Activated T-helper 17 cell treated with anti-CD3 and anti-CD28 coated beads, Interleukin-2, amount 50 U/mL, for 72 hours (primary cell): ENCODE measurements at places on chromosomes 2 and 18. TPM values are rescaled to one million over a fixed set of nuclear protein-coding genes. Genes with fewer than 3 reads are reported as not detected.

DNA sequence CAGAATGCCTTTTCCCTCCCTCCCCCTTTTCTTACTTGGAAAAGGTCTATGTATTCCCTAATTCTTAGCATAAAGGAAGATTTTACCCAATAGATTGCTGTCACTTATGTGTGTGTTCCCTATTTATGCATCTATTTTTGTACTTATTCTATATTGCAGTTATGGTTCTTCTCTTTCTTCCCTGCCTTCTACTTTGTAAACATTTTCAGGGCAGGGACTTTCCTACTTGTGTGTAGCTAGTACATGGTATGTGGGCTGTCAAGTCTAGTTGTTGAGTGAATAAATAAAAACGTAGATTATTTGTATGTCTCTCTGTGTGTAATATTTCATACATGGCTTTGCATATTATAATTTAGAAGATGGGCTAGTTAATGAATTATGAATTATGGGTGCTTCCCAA lies 45.3 kb downstream of the PSMD14 start:
- ATAC-seq, result no peak

GRCh38 chr2:241003369-241003768 lies 5.0 kb downstream of the SNED1 start:
- no peak for ATAC-seq

DNA sequence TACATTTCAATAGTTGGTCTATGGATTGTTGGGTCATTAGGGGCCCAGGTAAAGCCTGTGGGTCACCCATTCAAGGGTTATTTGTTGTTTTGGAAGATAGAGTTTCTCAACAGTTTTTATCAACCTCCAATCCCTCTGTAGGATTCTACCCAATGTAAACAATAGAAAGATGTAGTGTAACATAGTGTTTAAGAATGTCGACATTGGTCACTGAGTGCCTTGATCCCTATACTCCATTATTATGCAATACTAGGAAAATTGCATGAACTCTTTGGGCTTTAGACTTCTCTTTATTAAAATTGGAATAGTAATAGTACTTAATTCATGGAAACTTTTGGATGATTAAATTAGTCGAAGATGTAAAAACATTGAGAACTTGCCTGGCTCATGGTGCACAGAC lies 292.1 kb downstream of the GPD2 start:
- ATAC-seq, result no peak

- no peak for ATAC-seq
These were observed 192.9 kb upstream of the POU3F3 start for GRCh38 chr2:104660991-104661390.

- ATAC-seq, result no peak
These were observed 18.9 kb upstream of the BAZ2B start for GRCh38 chr2:159635006-159635789.

DNA sequence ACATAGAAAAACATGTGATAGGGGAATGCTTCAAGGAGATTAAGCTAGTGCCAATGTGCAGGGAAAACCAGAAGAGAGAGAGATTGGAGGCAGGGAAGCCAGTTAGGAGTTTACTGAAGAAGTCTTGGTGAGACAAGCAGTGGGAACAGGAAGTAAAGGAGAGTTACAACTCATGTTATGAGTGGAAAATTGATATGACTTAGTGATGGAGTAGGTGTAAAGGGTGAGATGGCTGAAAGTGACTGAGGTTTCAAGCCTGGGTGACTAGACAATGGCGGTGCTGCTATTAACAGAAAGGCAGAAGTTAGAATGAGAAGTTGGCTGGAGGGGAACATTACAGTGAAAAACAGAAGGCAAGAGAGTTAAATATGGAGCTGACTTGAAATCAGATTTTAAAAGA lies 16.5 kb downstream of the DOK1 start:
- ATAC-seq, result peak; percentile 90

DNA sequence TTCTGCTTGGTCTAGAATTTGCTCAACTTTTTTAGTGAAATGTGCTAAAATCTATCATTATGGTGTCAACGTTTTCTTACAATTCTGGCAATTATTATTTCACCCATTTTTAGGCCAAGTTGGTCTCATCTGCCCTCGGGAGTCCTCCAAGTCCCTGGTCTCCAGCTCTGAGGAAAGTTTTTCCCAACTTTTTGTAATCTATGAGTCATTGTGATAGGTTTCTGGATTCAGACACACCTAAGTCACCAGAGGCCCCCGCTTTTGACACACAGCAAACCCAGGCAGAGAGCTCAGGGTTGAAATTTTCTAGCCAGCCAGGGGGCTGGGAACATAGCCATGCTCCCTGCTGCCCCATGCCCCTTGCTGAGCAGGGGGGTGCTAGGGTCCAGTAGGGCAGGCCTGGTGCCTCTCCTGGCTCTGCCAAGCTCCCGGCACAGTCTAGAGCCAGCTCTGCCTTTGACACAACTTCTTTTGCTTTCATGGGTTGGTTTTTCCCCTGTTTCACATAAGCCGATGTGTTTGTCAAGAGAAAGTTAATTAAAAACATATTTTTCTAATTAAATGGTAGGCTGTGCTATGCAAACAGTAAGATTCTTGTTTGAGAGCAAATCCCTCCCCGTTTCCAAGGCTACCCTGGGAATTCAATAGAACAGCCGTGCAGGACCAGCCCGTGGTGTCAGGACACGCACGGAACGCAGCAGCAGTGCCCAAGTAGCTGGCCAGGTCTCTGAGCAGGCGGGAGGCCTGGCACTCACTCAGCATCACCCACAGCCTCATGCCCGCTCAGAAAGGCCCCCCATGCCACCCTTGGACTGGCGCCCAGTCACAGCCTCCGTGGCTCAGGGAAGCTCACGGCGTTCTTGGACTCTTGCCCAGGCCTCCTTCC lies 25.5 kb upstream of the SNED1 start:
- no peak for ATAC-seq

DNA sequence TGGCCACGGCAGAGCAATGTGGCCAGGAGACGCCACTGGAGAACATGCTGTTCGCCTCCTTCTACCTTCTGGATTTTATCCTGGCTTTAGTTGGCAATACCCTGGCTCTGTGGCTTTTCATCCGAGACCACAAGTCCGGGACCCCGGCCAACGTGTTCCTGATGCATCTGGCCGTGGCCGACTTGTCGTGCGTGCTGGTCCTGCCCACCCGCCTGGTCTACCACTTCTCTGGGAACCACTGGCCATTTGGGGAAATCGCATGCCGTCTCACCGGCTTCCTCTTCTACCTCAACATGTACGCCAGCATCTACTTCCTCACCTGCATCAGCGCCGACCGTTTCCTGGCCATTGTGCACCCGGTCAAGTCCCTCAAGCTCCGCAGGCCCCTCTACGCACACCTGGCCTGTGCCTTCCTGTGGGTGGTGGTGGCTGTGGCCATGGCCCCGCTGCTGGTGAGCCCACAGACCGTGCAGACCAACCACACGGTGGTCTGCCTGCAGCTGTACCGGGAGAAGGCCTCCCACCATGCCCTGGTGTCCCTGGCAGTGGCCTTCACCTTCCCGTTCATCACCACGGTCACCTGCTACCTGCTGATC lies 4.9 kb downstream of the GPR17 start:
- ATAC-seq, result no peak

DNA sequence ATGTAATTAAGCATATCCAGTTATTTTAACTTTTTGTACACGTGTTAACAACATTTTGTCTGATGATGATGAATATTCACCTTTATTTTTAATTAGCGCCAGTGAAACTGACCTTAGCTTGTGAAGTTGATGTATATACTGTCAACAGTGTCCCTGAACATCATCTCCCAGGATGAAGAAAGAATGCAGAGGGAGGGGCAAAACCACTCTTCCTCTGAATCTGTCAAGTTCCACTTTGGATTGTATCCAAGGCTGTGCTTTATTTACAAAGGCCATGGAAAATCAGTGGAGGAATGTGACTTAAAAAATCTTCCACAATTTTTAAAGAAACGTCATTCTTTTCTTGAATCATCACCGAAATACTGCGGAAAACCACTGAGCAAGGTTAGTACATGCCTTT lies 4.5 kb upstream of the RMDN2 start:
- ATAC-seq, result no peak

DNA sequence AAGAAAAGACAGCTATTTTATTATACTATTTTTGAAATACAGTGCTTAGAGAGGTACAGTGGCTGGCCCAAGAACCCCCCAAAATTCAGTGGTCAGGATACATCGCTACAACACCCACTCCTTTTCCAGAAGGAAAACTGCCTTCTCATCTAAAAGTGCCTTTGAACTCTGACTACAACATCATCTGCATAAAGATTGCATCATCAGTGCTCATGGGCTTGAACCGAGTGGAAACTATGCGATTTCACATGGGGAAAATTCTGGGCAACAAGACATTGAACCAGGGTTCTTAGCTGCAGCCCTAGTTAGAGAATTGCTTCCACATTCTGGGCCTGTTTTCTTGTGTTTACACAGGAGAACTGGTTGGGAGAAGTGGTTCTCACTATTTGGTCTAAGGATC lies 294.6 kb upstream of the SLC14A2 start:
- ATAC-seq, result no peak

DNA sequence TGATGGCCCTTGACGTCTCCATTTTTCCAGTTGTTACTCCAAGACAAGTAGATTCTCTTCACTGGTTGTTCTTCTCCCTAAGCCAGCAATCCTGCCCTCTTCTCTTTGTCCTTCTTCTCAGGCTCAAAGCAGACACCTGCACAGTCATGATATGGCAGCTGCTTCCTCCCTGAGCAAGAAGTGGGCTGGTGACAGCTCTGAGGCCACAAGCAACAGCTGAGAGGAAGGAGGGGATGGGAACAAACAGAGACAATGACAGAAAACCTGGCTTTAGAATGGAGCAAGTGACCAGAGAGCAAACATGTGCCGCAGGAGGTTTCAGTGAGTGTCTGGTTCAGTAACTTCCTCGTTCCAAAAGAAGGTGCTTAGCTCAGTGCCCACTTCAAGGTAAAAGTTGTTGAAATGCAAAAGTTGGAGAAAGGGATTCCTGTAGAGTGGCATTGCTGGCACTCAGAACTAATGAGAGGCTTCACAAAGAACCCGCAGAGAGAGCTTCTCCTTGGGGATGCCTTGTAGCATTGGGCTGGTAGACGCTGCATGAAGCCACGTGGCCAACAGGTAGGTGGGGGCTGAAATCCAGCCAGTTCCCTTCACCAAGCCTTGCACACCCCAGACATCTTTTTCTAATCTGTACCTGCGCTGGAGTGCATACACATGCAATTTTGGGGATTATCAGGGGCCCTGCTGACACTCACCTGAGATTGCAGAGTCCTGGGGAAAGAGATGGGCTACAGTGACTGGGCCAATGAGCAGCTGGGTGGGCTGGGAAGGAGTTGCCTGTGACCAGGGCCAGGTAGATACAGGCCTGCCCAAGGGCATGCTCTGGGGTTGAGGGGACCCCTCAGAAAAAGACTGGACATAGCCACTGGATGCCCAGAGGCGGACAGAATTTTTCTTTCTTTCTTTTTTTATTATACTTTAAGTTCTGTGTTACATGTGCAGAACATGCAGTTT lies 153.3 kb upstream of the RAB12 start:
- ATAC-seq, result no peak

DNA sequence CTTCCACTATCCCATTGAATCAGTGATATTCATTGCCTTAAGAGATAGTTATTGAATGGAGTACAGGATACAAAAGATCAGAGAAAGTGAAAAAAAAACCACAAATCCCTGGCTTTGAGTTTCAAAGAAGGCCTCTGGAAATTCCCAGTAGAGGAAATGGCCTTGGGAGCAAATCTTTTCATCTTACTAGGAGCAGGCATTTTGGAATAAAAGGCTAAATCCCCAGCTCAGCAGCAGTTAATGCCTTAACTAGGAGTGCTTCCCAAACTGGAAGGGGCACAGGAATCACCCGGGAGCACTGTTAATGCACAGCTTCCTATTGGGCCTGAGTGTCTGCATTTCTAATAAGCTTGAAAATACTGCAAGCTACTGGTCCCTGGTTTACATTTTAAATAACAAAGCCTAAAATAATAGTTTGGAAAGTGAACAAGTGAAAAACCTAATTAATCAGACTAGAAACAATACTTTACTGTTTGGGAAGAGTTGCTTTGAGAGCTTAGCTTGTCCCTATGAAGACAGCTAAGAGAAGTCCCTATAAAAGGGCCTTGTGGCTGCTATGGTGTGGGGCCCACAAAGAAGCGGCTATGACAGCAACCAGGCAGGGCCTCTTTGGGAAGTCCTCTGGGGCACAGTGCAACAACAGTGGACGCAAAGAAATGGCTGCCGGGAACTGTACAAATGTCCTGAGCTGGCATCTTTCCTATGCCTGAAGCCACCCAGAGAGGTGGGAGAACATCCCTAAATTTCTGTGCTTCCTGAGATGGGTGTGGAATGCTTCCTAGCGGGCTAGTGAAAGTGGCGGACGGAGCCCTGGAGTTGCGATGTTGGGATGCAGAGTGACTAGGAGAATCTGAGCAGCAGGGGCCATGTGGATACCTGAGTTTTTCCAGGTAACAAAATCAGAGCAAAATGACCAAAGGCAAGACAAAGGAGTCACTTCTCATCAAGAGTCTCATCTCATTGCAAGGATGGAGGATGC lies 117.1 kb upstream of the KLHL14 start:
- no peak for ATAC-seq

- ATAC-seq, result no peak
These were observed 82.2 kb upstream of the LTBP1 start for GRCh38 chr2:32864334-32865111.

DNA sequence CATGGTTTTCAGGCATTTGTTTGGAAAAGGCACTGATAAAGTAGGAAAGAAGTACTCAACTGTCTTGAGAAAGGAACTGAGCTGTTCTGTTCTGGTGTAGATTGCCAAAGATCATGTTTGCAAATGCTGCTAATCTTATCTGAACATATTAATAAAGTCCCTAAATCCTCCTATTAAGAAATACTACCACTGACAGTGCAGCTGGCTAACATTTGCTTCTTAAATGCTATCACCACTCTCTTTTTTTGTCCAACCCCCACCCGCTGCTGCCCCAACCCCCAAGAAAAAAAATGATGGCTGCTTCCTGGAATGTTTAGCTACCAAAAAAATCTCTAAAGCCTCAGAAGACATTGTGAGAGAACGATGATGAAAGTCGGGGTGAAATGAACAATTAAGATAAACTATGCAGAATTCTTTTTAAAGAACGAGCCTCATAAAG lies 130.7 kb downstream of the CCBE1 start:
- no peak for ATAC-seq

DNA sequence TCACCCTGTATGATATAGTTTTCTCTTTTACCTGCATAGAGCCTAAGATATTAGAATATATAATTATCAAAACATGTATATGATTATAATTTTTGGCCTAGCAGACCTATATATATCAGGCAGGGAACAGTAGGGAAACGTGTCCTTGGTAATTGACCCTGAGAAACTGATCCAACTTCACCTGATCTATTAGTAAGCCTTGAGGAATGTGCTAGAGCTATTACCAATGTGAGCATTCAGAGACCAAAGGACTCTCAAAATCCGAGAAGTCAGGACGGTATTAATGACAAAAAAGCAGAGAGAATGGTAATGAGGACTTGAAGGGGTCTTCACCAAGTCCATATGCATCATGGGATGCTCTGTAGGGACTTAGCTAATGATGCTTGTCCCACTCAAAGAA lies 571.9 kb downstream of the CPS1 start:
- no peak for ATAC-seq

Gene GPR55
- 19.9 TPM for total RNA-seq

Gene PTGR3
- 27.3 TPM for total RNA-seq

Gene TRAF3IP1
- 3.4 TPM for total RNA-seq

Gene UPP2
- total RNA-seq, result not detected

Gene MMADHC
- total RNA-seq, result 120 TPM

Gene CCDC88A
- total RNA-seq, result 14.3 TPM

Gene NEMP2
- 10.6 TPM for total RNA-seq

Gene PTPRN
- total RNA-seq, result 0.67 TPM

Gene GRB14
- total RNA-seq, result not detected

Gene COL3A1
- total RNA-seq, result not detected
